ENCODE measurements at places on chromosomes 6 and 20.
A peak's percentile ranks its signal among the peaks of the same experiment; 100 is the strongest.

DNA sequence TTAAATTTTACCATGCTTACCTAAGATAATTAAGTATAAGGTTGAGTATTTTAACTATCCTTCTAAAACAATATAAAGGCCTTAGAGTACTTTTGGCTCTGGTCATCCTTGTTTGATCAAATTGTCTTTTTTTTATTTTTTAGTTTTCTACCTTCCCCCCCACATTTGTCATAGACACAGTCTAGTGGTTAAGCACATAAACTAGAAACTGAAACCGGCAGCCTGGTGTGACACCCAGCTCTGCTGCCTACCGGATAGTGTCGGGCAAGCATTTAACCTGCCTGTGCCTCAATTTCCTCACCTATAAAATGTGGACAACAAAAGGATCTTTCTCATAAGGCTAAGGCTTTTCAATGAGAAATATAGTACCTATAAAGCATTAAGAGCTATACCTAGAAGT lies 21.6 kb upstream of the TULP4 start:
- peak; percentile 30 for DNase-seq

DNA sequence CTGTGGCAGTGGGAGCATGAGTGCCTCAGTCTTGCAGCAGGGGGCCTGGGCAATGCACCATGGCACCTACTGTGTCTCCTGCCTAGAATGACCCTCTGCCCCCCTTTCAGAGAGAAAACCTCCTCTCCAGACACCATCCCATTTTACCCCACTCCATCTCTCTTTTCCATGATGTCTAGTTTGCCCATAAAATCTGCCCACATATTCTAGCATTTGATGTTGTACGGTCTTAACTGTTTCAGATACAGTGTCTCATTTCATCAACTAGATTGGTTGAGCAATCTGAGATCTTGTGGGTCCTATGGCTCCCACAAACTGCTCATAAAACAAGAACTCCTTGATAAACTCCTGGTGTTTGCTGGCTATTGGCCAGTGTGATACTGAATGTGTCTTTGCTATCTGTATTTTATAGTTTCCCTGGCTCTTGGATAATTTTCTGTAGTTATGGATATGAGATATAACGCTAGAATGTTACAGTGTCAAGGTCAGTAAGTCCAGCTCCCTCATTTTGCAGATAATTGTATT lies 8.1 kb downstream of the PNPLA1 start:
- no peak for DNase-seq

- peak; percentile 44 for DNase-seq
These were observed 84.4 kb downstream of the GMPR start for GRCh38 chr6:16322666-16323312.

- DNase-seq = no peak
These were observed 1.9 kb upstream of the VGLL2 start for GRCh38 chr6:117263353-117263927.

DNA sequence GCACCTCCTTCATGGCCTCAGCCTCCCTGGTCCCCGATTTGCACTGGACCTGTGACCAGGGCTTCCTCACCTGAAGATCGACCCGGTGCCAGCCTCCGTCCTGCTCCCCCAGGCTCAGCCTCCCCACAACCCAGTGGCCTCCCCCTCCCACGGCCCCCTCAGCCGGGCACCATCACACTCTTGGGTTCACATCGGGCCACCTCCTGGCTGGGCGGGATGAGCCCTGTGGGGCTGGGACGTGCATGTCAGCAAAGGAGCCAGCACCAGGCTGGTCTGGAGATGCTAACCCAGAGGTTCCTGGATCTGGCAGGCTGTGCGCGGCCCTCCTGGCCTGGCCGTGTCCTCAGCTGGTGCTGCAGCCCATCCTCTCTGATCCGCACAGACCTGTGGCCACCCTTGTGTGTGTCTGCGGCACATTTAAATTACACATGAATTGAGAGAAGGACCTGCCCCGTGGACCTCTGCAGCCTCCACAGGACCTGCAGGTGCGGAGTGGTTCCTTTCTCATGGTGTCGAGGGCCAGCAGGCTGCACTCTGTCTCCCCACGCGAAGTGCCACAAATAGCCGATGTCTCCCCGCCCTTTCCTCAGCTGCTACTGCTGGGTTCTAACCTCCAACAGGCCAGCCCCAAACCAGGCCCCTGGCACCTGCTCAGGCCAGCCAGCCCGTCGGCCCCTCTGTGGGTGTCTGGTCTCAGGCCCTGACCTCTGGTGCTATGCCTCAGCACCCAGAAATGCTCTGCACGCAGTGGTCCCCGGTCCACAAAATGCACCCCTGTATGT lies 237.5 kb downstream of the ERMARD start:
- DNase-seq = no peak

GRCh38 chr6:114195631-114196403 lies 147.0 kb downstream of the HS3ST5 start:
- DNase-seq = no peak

DNA sequence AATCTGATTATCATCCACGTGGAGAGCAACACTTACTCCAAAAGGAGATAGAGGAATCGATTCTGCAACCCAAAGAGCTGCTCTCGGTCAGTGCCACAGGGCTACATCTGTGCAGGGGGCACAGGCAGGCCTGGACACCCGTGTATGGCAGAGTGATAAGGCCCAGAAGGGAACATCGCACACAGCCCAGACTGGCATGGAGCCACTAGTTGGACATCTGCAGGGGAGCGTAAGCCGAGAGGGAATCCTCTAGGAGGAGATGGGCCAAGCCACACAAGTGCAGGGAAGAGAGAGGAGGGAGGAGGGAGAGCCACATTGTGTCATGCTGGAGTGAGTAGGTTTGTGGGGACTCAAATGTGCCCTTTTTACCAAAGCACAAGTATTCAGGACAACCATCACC lies 50.4 kb upstream of the ENTPD6 start:
- no peak for DNase-seq

DNA sequence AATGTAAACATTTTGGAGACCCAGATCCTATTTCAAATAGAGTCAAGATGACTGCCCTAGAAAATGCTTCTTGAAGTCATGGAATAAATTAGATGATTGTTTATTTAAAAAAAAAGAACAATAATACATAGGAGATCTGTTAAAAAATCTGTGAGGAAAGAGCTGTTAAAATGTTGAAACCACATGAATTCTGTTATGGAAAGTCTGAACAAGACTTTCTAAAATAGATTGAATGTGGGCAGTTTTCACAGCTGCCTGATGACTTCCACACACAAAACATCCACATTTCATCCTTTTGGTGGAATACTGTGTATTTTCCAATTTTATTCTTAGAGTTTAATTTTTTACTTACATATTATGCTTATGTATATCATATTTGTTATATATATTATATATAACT lies 186.1 kb downstream of the LAMA2 start:
- DNase-seq = no peak

GRCh38 chr6:143684486-143684885 lies 6.7 kb downstream of the PHACTR2 start:
- no peak for DNase-seq

GRCh38 chr20:57749131-57749690 lies 39.4 kb upstream of the PMEPA1 start:
- no peak for DNase-seq

DNA sequence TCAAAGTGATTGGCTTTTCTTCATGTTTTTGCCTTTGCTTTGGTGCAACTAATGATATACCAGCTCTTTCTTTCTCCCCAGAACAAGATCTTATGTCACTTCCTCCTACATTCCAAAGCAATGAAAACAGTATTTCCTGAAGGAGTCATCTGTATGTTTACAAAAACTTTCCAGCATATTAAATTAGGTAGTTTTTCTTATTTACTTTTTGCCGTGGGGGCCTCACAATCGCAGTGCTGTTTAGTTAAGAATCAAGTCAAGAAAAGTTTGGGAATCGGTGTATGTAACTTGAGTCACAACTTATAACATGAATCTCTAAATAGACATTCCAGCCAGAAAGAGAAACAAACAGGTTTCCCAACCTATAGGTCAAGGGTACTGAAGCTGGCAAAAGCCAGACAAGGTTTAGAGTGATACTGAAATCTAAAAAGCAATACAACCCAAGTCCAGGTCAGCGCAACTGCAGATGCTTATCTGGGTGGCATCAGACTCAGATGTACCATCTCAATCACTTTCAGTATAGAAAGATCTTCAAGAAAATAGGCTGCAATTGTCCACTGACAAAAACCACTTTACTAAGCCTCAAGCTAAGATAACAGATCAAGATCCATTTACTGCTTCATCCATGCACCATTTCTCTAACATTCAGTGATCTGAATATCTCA lies 63.6 kb downstream of the IPCEF1 start:
- DNase-seq = no peak

- no peak for DNase-seq
These were observed 14.9 kb downstream of the MAN1A1 start for GRCh38 chr6:119334535-119335264.

DNA sequence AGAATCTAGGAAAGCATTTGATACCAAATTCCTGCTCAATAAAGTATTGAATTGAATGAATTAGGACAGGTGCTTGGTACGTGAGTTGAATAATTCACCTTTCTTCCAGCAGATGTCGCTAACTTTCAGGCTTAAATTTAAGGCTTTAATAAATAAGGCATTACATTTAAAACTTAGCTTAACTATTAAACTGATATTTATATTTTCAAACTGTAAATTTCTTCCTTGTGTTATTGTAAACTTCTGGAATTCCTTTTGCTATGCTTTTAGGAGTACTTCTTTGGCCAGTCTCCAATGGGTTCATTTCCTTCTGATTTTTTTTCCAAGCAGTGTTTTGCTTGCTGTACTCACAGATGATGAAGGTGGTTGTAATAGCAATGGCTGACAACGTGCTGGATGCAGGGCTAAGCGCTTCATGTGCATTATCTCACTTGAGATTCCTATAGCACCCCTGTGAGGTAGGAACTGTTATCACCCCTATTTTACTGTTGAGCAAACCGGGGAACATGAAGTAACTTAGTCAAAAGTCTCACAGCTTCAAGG lies 71.3 kb upstream of the SLC2A12 start:
- peak; percentile 30 for DNase-seq

GRCh38 chr6:154989448-154989847 lies 5.7 kb upstream of the TIAM2 start:
- no peak for DNase-seq

- no peak for DNase-seq
These were observed 32.2 kb upstream of the IPCEF1 start for GRCh38 chr6:154388803-154389202.

DNA sequence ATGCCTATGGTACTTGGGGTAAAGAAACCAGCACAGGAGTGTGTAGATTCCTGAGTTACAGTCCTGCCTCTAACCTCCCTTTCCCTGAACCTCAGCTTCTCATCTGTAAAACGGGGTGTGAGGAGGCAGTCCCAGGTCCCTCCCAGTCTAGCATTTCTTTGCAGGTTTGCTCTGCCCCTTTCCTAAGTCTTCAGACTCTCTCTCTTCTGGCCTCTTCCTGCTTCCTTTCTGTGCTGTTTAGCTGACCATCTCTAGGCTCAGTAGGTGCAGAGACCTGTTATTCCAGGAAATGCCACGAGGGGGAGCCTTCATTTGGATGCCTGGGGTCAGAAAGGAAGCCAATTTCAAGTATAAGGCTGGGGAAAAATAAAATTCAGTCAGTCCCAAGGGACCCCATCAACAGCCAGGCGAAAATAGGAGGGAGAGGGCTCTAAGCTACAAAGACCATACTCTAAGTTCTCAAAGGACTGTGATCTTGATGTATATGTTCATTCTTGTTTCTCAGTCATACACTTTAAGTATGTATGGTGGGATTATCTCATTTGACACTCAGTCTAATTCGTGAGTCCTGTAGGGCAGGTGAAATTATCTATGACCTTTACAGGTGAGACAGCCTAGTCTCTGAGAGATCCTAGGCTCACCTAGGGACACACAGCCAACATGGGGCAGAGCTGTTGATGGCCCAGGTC lies 89.1 kb downstream of the NCR2 start:
- peak; percentile 78 for DNase-seq

DNA sequence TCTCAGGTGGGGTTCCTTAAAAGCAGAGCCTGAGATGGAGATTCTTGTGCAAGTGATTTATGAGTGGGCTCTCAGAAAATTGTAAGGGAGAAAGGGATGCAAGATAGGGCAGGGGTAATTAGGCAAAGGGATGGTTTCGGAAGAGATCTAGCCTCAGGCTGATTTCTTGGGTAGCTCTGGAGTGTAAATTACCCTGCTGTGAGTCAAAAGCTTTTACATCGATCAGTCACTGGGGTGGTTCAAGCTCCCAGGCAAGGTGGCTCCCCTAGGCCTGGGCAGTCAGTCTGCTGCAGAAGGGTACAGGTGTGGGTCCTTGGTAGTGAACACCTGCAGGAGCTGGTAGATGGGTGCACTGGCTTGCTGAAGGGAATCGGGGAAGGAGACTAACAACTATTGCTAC lies 11.1 kb upstream of the PM20D2 start:
- DNase-seq = no peak

GRCh38 chr6:347951-348859 lies 43.3 kb upstream of the IRF4 start:
- no peak for DNase-seq

DNA sequence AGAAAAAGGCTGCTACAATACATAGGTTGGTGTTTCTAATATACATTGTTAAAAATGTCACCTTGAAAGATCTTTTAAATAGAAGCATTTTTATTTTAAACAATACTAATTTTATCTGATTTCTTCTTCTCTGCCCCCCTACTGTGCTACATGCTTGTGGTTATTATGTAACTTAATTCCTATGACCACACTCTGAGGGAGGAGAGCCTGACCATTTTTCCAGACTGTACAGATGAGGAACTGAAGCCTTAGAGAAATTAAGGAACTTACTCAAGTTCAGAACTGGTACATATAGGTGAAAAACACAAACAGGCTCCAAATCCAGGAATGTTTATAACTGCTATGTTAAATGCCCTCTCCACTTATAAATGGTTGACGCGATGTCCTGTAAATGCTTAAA lies 43.4 kb upstream of the ARHGAP18 start:
- DNase-seq = no peak

DNA sequence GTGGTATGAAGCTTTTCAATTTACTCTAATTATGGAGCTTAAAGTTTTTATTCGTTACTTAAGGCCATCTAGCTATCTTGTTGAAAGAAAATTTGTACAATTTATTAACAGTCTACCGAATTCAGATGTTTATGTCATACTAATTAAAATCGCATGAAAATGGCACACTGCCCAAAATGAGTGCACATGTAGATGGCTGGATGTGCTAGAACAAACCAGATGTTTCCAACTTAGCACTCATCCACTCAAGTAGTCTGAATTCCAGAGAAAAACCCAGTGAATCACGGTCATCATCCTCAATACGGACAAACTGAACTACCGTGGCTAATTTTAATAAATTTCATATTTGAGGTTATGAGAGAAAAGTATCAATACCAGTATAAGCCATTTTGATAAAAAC lies 70.4 kb downstream of the COL12A1 start:
- DNase-seq = no peak

DNA sequence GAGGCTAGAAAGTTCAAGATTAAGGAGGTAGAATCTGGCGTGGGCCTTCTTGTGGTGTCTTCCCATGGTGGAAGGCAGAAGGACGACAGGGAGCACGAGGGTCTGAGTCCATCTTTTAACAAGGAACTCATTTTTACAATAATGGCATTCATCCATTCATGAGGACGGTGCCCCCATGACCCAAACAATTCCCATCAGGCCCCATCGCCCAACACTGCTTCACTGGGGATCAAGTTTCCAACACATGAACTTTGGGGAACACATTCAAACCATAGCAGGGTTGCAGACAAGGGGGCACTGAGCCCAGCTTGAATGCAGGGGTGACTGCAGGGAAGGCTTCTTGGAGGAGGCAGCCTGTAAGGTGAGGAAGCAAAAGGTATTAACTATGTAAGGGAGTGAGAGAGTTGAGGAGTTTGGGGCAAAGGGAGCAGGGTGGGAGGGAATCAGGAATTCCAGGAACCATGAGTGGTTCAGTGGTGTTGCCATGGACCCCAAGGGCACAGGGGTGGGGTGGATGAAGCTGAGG lies 5.5 kb downstream of the RAB44 start:
- no peak for DNase-seq

GRCh38 chr6:25010176-25010575 lies 74.4 kb upstream of the RIPOR2 start:
- DNase-seq = no peak
